ENCODE measurements at places on chromosomes 11 and 22. TPM values are rescaled to one million over a fixed set of nuclear protein-coding genes. Genes with fewer than 3 reads are reported as not detected.
A peak's percentile ranks its signal among the peaks of the same experiment; 100 is the strongest.

DNA sequence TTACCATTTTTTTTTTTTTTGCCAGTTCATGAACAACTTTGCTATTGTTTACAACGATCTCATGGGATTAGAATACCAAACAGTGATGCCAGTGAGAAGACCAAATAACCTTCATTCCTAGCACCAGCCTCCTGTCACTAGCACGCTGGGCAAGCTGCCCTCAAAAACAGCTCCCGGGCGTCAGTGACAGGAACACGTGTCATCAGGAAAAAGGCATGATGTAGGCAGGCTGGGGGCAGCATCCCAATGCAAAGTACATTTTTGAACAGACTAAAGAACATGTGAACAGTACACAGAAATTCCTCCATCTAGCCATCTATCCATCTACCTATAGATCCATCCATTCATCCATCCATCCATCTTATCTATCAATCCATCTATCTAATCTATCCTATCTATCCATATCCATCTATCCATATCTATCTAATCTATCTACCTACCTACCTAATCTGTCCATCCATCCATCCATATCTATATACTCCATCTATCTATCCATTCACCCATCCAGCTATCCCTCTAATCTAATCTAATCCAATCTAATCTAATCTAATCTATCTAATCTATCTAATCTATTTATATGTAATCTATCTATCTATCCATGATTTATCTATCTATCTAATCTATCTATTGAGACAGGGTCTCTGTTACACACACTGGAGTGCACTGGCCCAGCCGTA, 378.5 kb downstream of the SHANK2 start:
- no peak for DNase-seq
- peaks cover 1% of the 10 kb centered on the region for H3K27me3 ChIP-seq
- H3K4me3 ChIP-seq: no peak overlapping the region

GRCh38 chr11:465896-466530, 15.9 kb downstream of the PTDSS2 start:
- no peak for DNase-seq
- no peaks in the 10 kb centered on the region for H3K4me1 ChIP-seq
- H3K36me3 ChIP-seq: no peaks in the 10 kb centered on the region
- no peak overlapping the region for H3K4me3 ChIP-seq

Gene TMEM132A
- 4.5 TPM for total RNA-seq

- H3K27me3 ChIP-seq: no peaks in the 10 kb centered on the region
- no peak overlapping the region for H3K4me3 ChIP-seq
- no peak overlapping the region for H3K27ac ChIP-seq
- no peaks in the 10 kb centered on the region for H3K36me3 ChIP-seq
- no peaks in the 10 kb centered on the region for H3K4me1 ChIP-seq
Observed at GRCh38 chr11:123371506-123372297, 58.4 kb upstream of the GRAMD1B start.

- H3K4me3 ChIP-seq: no peak overlapping the region
- DNase-seq: peak; percentile 72
- no peaks in the 10 kb centered on the region for H3K4me1 ChIP-seq
- H3K36me3 ChIP-seq: no peaks in the 10 kb centered on the region
Observed at GRCh38 chr22:24977370-24978221, 25.1 kb downstream of the KIAA1671 start.

- H3K4me3 ChIP-seq: no peak overlapping the region
- no peaks in the 10 kb centered on the region for H3K27me3 ChIP-seq
- H3K4me1 ChIP-seq: no peaks in the 10 kb centered on the region
- H3K27ac ChIP-seq: no peak overlapping the region
Observed at GRCh38 chr22:49302150-49302460, 525.6 kb downstream of the BRD1 start.

DNA sequence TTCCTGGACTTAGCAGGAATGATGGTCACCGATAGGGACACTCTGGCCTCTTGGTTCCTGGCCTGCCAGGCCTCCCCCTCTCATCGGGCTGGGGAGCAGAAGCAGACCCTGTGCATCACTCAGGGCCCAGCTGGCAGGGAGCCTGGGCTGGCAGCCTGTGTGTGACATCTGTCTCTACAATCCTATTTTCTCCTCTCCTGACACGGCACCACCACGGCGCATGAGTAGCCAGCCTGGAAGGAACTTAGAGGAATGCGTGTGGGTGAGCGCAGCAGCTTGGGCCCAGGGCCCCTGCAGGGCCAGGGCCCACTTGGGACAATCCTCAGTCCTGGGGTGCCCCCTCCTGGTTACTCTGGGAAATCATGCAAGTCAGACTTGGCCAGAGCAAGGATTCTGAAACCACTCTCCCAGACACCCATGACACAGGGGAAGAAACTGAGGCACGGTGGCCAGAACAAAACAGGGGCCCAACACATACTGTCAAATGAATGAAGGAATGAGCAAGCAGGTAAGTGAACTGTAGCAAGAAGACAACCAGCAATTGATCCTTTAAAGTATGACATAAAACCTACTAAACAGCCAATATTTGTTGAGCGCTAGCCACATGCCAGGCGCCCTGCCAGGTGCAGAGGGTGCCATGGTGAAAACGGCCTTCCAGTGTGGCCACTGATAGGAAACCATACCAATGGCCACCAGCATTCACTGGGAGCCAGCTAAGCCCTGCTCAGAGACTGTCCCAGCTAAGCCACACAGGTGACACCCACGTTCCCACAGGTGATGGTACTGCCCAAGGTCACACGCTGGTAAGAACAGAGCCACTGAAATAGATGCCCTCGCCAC, 13.3 kb downstream of the RSPH14 start:
- no peaks in the 10 kb centered on the region for H3K4me1 ChIP-seq
- peak; percentile 89 for DNase-seq
- no peaks in the 10 kb centered on the region for H3K27me3 ChIP-seq
- H3K36me3 ChIP-seq: no peaks in the 10 kb centered on the region
- H3K4me3 ChIP-seq: no peak overlapping the region

GRCh38 chr22:48897645-48898370, 929.9 kb downstream of the BRD1 start:
- no peak overlapping the region for H3K4me3 ChIP-seq
- H3K4me1 ChIP-seq: no peaks in the 10 kb centered on the region
- no peaks in the 10 kb centered on the region for H3K27me3 ChIP-seq
- no peak for DNase-seq

Gene ANKK1
- total RNA-seq: 0.16 TPM

- no peaks in the 10 kb centered on the region for H3K27me3 ChIP-seq
- H3K27ac ChIP-seq: no peak overlapping the region
- H3K4me3 ChIP-seq: no peak overlapping the region
- no peak for DNase-seq
- no peaks in the 10 kb centered on the region for H3K36me3 ChIP-seq
- H3K4me1 ChIP-seq: no peaks in the 10 kb centered on the region
Observed at GRCh38 chr11:86508604-86509587, 134.2 kb downstream of the CCDC81 start.

- no peaks in the 10 kb centered on the region for H3K36me3 ChIP-seq
- H3K4me3 ChIP-seq: no peak overlapping the region
- no peak overlapping the region for H3K27ac ChIP-seq
- H3K27me3 ChIP-seq: no peaks in the 10 kb centered on the region
- H3K4me1 ChIP-seq: peaks cover 12% of the 10 kb centered on the region
Observed at GRCh38 chr22:35966314-35967045, 62.1 kb downstream of the RBFOX2 start.

DNA sequence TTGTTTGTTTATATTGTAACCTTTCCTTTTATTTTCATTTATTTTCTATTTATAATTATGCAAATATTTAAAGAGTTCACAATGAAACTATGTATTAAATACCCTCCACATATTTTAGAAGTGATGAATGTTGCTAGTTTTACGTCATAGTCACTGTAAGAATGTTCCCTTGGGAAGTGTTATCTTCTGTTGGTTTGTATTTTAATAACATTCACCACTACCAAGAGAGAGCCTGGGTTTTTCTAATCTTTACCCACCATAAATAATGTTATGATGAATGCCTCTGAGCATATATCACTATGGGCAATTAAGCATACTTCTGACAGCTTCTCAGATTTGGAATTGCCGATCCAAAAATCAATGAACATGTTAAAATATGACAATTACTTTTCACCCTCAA, 80.7 kb downstream of the GGT1 start:
- DNase-seq: no peak
- no peak overlapping the region for H3K4me3 ChIP-seq
- no peaks in the 10 kb centered on the region for H3K27me3 ChIP-seq
- no peaks in the 10 kb centered on the region for H3K36me3 ChIP-seq

Gene MRGPRF
- total RNA-seq: 108 TPM

Gene KRTAP5-9
- 0.57 TPM for total RNA-seq

DNA sequence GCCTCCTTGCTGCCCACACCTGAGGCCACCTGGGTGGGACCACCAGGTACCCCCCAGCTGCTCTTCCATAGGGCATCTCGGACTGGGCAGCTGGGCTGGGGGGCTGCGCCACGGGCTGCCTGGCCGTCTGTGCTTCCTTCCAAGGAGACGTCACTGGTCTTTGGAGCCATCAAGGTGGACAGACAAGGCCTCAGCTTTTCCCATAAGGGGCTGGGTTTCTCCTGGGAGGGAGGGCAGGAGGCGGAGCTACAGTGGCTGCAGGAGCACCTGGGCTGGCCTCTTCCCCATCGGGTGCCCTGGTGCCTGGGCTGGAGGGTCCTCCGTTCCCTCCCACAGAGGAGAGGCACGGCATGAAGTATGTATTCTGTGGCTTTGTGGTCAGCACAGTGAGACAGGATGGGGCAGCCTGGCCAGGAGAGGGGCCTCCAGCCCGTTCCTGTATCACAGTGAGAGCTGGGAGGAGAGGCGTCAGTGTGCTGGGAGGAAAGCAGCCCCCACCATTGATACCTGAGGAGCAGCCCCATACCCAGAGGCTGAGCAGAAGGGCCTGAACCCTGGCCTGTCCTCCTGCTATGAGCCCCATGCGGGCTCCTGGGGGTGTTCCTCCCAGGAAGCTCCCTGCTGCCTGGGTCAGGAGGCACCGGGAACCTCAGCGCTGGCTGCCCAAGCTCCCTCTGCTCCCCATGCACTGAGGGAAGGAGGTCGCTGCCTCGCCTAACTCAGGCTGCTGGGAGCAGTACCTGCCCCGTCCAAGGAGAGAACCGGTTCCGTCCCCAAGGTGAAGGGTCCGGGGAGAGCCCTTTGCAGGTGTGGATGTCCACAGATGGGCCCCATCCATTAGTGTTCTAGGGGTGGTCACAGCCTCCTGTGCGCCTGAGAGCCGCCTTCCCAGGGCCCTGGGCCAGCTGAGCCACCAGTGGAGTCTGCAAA, 1075.0 kb downstream of the BRD1 start:
- H3K27ac ChIP-seq: no peak overlapping the region
- H3K27me3 ChIP-seq: no peaks in the 10 kb centered on the region
- H3K36me3 ChIP-seq: no peaks in the 10 kb centered on the region
- no peak overlapping the region for H3K4me3 ChIP-seq

DNA sequence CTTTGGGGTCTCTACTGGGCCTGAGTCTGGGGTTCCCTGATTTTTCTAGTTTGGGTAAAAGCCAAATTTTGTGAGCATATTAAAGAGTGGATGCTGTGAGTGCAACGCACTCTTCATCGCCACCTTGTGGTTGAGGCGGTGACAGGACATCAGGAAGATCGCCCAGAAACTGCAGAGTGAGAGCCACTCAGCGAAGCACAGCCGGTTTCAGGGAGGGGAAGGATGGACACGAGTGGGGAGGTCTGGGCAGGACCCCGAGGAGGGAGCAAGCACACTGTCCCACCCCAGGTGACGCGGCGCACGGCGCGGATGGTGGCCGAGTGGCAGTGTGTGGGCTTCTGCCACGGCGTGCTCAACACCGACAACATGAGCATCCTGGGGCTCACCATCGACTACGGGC, 9.1 kb downstream of the SELENOO start:
- peak; percentile 88 for DNase-seq
- H3K27me3 ChIP-seq: no peaks in the 10 kb centered on the region
- no peak overlapping the region for H3K4me3 ChIP-seq
- no peak overlapping the region for H3K27ac ChIP-seq

Gene CD3D
- 3.0 TPM for total RNA-seq

- H3K36me3 ChIP-seq: peaks cover 2% of the 10 kb centered on the region
- H3K4me1 ChIP-seq: no peaks in the 10 kb centered on the region
- no peaks in the 10 kb centered on the region for H3K27me3 ChIP-seq
- H3K27ac ChIP-seq: no peak overlapping the region
- DNase-seq: no peak
Observed at GRCh38 chr11:58526721-58527120, 18.8 kb upstream of the OR5B21 start.

DNA sequence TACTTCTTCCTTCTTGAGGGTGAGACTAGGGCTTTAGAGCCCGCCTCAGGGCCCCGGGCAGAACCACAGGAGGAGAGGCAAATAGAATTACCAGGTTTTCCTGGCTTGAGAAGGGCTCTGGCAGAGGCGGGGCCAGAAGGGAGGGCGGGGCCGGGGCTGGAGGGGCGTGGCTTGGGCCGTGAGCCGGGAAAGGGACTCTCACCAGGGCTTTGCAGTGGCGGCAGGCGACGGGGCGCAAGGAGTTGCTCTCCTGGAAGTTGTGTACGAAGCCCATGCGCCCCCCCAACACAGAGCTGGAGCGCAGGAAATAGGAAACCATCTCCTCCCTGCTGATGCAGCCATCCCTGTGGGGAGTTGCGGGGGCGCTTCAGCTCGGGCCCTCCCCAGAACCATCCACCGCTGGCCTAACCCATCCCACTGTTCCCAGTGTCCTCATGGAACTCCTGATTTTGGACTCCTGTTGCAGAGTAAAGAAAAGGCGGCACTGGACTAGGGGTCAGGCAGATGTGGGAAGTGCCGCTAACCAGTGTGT, 6.9 kb upstream of the NRXN2 start:
- H3K4me3 ChIP-seq: no peak overlapping the region
- H3K27ac ChIP-seq: no peak overlapping the region
- no peaks in the 10 kb centered on the region for H3K36me3 ChIP-seq
- no peaks in the 10 kb centered on the region for H3K27me3 ChIP-seq
- no peaks in the 10 kb centered on the region for H3K4me1 ChIP-seq

Gene TRIM3
- total RNA-seq: 35.5 TPM

Gene OR5A1
- not detected for total RNA-seq

Gene DBX1
- total RNA-seq: not detected

GRCh38 chr11:110878513-110878912, 166.3 kb upstream of the ARHGAP20 start:
- no peaks in the 10 kb centered on the region for H3K36me3 ChIP-seq
- H3K27ac ChIP-seq: no peak overlapping the region
- DNase-seq: no peak
- H3K27me3 ChIP-seq: no peaks in the 10 kb centered on the region
- no peak overlapping the region for H3K4me3 ChIP-seq
- H3K4me1 ChIP-seq: no peaks in the 10 kb centered on the region

GRCh38 chr11:17861036-17861755, 126.6 kb downstream of the KCNC1 start:
- H3K4me1 ChIP-seq: peaks cover 4% of the 10 kb centered on the region
- H3K4me3 ChIP-seq: no peak overlapping the region
- no peak overlapping the region for H3K27ac ChIP-seq
- H3K27me3 ChIP-seq: no peaks in the 10 kb centered on the region
- peaks cover 5% of the 10 kb centered on the region for H3K36me3 ChIP-seq

Gene GLB1L2
- total RNA-seq: 0.94 TPM

- no peak for DNase-seq
- H3K27me3 ChIP-seq: no peaks in the 10 kb centered on the region
- H3K27ac ChIP-seq: no peak overlapping the region
Observed at GRCh38 chr11:27429761-27430393, 42.7 kb downstream of the LGR4 start.

Gene NLRP6
- 0.88 TPM for total RNA-seq

Gene GAL3ST3
- not detected for total RNA-seq

Gene CBLIF
- total RNA-seq: not detected

Gene GAL3ST1
- total RNA-seq: 2.0 TPM

All from aorta (tissue), 5 donors.